Stimulated activated CD4-positive, alpha-beta T cell treated with anti-CD3 and anti-CD28 coated beads, Interleukin-2, amount 100 ng/mL, for 48 hours (primary cell): ENCODE measurements at places on chromosomes 6 and 20.

DNA sequence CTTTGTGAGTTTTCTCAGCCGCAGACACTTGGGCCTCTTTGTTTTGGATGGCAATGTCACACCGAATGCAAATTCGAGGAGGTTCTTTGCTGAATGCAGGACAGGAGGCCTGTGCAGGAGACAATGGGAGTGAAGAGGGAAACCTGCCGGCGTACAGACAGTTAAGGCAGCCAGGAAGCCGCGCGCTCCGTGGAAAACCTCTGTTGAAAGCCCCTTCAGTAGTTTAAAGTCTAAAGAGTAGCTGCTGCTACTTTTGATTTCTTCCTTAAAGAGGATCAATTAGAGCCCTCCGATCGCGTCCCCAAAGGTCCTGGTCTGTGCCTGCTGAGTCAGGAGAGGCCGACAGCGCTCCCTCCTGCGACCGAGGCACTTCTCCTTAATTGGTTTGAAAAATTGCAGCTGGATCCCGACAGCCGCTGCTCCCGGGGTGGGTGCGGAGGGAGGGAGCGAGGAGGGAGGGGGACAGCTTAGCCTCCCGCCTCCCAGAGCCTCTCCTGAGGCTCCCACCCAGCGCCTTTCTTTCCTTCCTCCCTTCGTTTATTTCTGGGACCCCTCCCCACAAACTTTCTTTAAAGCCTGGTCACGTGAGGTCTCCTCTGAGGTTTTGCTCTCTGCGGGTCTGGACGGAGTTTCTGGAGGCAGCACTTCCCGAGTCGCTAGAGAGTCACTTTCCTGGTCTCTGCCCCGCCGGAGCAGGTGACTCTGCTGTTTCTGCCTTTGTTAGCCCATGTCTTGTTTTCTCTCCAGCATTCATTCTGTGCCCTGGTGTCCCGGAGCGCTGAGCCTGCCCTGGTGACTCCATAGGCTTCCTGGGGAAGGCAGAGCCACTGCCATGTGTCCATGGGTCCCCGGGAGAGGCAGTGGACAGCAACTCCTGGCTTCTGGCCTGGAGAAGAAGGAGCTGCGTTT is 22.3 kb upstream of the RPP40 start:
- DNase-seq: no peak

DNA sequence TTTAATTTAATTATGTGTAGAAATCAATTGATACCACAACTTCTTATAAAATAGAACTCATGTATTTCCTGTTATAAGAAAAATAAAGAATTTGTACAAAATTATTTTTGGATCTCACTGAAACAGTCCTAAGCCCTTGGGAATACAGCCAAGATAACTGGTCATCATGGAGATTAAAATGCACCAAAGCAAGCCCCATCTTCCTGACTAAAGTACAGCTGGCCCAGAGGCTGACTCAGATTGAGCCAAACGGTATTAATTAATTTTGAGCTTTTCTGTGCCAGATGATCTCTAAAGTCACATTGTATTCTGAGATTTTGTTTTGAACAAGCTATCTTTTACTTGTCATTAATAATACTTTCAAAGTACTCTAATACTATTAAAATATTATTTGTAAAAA is 978.5 kb downstream of the TBC1D32 start:
- DNase-seq: no peak

DNA sequence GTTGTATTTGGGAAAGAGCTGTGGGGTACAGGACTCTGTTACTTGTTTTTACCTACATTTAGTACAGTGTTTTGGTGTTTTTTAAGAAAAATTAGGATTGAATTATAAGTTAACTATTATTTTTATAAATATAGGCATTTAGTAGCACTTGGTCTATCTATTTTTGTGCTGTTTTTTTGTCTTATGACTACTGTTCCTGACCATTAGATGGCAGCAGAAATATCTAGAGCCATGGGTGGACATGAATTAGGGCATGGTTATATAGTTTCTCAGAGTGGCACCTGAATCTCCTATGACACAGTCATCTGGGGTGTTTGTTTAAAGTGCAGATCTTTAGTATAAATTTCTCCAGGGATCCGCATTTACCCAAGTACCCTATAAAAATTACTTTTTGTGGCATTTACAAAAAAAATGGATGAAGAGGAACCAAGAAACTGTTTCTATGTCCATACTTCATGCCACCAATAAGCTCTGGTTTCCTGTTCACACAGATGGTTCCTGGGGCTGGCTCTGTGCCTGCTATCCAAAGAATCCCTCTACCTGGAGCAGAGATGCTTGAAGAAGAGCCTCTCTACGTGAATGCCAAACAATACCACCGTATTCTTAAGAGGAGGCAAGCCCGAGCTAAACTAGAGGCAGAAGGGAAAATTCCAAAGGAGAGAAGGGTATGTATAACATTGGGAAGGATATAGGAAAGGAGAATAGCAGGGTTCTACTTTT is 19.8 kb downstream of the NFYA start:
- no peak for DNase-seq

GRCh38 chr6:41546475-41546865 is 289 bp downstream of the FOXP4 start:
- DNase-seq: peak; percentile 44

DNA sequence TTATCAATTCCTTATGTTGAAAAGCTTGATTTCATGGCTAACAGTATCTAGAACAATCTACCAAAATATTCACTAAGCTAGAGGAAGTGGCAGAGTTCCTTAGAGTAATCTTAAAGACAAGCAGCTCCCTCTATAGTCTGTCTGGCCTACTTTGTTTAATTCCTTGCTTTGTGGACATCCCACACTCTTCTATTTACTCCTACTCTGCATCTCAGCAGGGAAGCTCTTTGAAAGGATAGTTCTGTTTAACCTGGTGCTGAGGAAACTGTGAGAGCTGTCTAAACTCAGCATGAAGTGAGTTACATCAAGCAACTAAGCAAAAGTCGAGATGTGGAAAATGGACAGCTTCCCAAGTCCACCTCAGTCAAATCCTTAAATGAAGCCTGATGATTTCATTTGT is 4.3 kb downstream of the REV3L start:
- DNase-seq: no peak

GRCh38 chr20:63359937-63360849 is 956 bp downstream of the CHRNA4 start:
- DNase-seq: no peak

- DNase-seq: no peak
Measured at GRCh38 chr20:52104546-52105441, 86.8 kb downstream of the ZFP64 start.

GRCh38 chr6:74087899-74088298 is 391.9 kb downstream of the CD109 start:
- no peak for DNase-seq

DNA sequence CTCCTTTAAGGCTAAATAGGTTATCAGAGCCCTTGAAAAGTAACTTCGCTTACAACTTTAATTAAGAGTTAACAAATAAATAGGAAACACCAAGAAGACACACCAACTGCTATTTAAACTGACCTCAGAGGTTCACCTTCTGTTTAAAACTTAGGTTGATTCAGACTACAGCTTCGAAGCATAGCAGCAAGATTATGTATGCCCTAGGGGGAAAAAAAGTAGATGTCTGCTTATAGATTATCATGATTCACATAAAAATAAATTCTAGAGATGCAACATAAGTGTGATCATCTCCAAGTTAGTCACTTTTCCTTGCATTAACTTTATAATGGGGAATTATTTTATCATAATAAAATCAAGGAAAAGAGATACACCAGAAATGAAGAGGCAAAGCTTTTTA is 8.9 kb downstream of the PNISR start:
- no peak for DNase-seq

DNA sequence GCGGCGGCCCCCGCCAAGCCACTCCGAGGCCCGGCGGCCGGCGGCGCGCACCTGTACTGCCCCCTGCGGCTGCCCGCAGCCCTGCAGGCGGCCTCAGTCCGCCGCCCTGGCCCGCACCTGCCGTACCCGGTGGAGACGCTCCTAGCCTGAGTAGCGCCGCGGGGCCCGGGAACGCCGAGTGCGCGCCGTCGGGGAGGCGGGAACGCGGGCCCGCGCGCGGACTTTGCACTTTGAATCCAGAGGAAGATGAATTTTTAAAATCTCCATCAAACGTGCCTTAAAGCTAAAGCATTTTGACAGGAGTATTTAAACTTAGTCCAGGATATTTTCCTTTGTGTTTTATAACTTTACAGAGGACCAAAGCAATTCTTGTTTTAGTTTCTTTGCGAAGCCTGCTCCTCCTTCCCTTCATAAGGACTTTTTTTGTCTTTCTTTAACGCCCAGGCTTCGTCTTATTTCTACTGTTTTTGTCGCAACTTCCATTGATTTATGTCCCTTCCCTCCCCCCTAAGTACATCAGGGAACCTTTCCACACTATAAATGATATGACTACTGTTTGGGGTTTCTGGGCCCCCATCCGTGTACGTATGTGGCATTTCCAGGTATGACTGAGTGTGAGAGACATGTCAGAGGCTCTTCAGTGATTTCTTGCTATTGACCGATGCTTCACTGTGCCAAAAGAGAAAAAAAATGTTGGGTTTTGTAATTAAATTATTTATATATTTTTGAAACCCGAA is 2.0 kb downstream of the FOXQ1 start:
- peak; percentile 30 for DNase-seq

- no peak for DNase-seq
Measured at GRCh38 chr20:43508604-43509040, 1.1 kb downstream of the L3MBTL1 start.

DNA sequence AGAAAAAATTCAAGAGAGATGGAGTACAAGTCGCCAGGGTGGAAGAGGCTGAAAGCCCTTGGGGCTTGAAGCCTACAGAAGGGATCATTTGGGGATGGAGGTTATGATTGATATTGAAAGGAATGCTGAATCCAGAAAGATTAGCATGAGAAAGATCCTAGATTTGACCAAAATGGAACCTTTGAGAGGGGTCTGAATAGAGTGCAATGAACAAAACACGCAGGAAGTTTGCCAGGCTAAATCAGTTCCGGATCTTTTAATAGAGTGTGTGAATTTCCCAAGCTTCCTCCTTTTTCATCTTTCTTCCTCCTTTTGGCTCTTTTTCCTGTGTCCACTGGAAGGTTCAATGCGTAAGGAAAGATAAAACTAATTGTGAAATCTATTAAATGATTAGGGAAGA is 15.3 kb downstream of the IPCEF1 start:
- no peak for DNase-seq

DNA sequence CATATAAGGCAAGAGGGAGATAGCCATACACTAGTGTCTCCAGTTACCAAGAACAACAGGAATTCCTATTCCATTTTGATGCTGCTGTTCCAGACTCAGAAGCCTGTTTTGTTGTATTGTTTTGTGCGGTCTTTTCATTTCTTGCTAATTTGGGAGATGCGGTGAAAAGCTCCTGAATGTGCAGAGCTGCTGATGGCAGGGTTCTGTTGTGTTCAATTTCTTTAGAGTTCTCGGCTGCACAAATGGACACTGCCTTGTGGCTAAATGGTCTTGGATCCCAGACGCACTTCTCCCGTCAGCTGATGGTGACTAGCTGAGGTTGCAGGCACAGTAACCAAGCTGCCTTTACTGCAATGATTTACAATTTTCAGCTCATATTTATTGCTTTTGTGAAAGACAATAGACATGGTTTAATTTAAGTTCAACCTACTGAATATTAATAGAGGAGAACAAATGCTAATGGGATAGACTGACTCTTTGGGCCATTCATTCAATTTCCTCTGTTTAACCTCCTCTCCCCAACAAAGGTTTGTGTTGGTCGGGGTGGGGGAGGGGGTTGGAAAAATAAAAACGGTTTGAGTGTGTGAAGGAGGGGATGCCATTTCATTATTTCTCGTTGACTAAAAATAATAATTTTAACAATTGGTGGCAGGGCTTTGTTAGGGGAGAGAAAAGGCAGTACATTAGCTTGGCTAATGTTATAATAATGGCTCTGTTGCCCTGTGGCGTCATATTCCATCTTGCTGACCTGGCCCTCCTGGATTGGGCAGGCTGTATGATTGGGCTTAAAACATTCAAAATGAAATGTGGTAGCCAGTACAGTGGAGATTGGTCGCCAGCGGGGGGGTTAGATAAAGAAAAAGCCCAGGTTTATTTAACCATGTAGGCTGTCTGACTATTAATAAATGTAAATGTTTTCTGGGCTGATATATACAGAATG is 159.5 kb downstream of the JARID2 start:
- DNase-seq: no peak

GRCh38 chr6:156348424-156348823 is 428.8 kb upstream of the ARID1B start:
- no peak for DNase-seq

DNA sequence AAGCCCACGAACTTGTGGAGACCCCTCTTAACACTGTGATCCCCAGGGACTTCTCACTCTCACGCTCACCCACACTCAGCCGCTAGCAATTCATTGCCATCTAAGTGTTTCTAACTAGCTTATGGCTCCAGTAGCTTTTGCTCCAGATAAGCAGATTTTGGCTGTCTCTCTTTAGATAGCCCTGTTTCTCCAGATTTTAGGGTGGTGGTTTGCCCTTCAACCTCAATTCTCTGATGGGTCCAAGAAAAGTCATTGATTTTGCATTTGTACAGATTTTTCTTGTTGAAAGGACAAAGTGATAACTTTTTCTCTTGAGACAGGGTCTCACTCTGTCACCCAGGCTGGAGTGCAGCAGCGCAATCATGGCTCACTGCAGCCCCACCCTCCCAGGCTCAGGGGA is 41.2 kb downstream of the NR2E1 start:
- no peak for DNase-seq

GRCh38 chr20:62606551-62607201 is 35.6 kb upstream of the SLCO4A1 start:
- no peak for DNase-seq

- DNase-seq: no peak
Measured at GRCh38 chr6:43807228-43808061, 37.4 kb downstream of the VEGFA start.

DNA sequence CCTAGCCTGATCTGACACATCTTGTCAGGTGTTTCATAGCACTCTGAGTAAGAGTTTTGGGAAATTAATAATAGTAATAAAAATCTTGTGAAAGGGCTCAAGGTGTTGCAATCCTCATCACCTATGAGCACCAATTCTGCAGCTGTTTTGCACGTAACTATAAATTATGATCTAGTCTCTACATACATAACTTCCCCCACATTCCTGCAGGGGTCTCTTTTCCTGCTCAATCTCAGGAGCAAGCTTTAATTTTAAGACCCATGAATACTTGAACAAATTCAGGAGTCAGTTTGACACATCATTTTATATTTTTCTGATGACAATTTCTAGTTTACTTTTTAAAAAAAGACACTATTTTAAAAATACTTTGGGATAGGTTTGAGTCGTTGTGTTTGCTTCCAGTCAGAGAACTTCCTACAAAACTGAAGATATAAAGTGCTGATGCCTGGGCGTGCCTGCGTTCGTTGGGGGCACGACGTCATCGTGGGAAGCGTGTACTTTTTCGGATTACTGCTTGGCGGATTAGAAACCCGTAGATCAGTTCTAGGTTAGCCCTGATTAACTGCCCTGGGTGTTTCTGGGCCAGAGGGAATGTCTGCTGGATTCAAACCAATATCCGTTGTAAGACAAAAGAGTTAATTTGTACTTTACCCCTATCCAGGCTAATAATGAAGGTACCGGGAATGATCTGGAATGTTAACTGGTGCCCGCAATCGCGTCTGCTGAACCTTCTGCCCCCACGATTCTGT is 1.0 kb upstream of the E2F3 start:
- peak; percentile 28 for DNase-seq

GRCh38 chr6:138465007-138465645 is 34.2 kb downstream of the NHSL1 start:
- DNase-seq: no peak
